ENCODE measurements at places on chromosomes 13 and 19.

DNA sequence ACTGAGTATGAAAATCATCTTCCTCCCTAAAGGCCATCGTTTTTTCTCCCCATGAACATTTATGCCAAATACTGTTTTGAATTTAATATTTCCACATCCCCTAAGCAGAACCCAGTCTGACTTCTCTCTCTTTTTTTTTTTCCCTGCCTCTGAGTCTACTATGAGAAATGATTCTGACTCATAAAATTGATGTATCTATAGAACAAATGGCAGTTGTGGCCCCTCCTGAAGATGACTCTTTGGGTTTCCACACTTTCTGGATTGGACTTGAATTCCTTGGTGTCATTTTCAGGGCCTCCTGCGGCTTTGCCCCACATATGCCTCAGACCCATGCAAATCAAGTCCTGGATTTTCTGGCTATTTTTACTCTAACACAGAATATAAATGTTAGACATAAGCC is 22.7 kb upstream of the NAXD start:
- DNase-seq: no peak

DNA sequence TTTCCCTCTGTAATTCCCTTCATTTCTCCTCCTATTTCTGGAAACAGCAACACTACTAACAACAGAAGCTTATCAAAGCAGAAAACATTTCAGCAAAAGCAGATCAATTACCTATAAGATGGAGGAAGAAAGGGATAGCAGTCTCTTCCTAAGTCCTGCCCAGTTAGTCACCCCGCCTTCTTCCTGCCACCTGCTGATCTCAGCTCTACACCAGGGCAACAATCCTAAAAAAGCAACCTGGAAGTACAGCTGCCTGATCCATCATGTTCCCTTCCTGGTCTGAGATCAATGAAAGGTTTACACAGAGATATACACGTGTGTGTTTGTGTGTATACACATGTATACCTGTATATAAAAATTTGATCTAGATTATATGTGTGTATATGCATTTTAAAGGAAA is 59.4 kb downstream of the TSC22D1 start:
- no peak for DNase-seq

- no peak for DNase-seq
These were observed 2714.5 kb upstream of the PCDH20 start for GRCh38 chr13:64130171-64130570.

DNA sequence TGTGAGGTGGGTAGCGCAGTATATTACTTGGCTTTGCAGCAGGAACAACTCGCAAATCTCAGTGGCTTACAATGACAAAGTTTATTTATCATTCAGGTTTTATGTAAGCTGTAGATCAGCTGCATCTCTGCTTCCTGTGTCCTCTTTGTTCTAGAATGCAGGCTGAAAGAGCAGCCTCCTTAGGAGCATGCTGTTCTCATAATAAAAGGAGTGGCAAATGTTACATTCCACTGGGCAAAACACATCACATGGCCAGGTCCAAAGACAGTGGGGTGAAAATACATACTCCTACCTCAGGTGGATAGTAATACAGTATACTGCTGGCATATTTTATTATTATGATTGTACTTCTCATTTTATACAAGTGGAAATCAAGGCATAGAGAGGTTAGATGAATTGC is 1.2 kb upstream of the CSNK1A1L start:
- no peak for DNase-seq

DNA sequence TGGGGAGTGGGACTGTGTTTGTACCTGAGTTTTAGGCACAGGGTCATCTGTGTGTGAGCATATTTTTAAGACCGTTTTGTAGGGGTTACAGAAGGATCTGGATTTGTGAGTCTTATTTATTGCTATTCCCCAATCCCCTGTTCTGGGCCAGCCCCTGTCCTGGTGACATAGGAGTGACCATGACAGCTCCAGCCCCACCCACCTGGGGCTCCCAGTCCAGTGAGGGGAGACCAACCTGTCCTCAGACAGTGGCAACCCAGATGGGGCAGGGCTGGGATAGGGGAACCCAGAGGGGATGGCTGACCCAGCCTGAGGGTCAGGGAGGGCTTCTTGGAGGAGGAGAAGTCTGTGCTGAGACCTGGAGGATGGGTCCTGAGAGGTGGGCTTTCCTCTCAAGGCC is 10.7 kb downstream of the TMEM160 start:
- DNase-seq: no peak

All from posterior cingulate gyrus (tissue), 11 donors.